Stimulated activated CD8-positive, alpha-beta memory T cell treated with anti-CD3 and anti-CD28 coated beads, Interleukin-4, amount 100 ng/mL, for 48 hours (primary cell): ENCODE measurements at places on chromosomes 7 and 10.

GRCh38 chr10:107686095-107686494, 521.6 kb upstream of the SORCS1 start:
- no peak for DNase-seq

DNA sequence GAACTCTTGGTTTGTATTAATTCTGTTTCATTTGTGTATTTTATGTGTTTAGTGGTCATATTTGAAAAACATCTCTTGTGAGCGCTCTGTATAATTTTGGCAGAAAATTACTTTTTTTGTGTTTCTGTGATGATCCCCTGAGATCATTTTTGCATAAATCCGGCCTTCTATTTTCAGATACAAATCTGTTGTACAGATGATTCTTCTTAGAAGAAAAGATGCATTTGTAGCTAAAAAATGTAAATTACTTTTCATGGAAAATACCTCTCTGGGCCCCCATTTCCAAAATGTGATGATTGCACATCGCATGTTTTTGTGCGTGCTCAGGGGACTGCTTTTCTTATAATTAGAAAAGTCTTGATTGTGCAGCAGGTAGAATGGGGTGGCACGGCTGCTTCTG, 395.4 kb downstream of the LRMDA start:
- no peak for DNase-seq

DNA sequence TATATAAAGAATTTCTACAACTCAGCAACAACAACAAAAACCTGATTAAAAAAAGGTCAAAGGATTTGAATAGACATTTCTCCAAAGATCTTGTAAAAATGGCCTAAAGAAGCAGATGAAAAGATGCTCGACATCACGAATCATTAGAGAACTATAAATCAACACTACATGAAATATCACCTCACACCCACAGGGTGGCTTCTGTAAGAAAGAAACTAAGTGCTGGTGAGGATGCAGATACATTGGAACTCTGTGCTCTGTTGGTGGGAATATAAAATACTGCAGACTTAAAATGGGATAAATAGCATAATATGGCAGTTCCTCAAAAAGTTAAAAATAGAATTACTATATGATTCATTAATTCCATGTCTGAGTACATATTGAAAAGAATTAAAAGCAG, 38.3 kb upstream of the CDCA7L start:
- DNase-seq: no peak

- no peak for DNase-seq
Measured at GRCh38 chr7:98462911-98463633, 62.2 kb upstream of the BAIAP2L1 start.

DNA sequence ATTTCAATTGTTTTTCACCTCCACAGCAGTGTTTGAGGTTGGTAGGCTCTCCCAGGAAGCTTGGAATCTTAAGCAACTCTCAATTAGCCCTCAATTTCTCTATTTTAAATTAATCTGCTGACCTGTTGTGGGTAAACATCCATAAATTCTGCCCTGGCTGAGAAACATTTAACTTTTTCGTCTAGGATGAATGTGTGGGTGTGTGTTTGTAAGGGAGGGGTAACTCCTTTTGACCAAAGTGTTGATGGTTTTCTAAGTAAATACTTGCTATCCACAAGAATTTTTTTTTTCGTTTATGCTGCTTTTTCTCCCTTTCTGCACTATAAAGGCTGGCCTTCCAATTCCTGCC, 973 bp downstream of the PPP3CB start:
- no peak for DNase-seq

DNA sequence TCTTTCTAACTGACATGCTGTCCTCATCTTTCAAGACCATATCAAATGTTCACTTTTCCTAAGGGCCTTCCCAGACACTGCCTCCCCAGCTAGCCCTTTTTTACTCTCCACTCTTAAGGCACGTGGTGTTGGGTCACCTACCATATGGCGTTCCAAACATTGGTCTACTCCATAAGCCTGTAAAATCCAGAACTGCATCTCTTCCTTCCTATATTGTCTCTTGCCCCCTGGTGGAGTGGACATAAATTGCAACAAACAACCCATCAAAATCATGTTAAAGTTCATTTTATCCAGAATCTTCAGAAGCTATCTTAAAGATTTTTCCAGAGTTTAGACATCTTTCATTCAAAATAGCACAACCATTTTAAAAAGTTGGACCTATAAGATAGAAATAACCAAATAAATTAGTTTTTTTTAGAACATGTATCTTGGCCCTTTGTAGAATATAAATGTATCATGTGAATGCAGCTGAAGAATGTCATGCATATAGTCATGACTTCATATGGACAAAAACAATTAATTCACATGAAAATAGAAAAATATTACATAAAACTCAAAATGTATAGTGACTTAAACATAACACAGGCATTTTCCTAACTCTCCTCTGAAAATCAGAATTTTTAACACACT, 180.6 kb upstream of the CHRM2 start:
- no peak for DNase-seq

DNA sequence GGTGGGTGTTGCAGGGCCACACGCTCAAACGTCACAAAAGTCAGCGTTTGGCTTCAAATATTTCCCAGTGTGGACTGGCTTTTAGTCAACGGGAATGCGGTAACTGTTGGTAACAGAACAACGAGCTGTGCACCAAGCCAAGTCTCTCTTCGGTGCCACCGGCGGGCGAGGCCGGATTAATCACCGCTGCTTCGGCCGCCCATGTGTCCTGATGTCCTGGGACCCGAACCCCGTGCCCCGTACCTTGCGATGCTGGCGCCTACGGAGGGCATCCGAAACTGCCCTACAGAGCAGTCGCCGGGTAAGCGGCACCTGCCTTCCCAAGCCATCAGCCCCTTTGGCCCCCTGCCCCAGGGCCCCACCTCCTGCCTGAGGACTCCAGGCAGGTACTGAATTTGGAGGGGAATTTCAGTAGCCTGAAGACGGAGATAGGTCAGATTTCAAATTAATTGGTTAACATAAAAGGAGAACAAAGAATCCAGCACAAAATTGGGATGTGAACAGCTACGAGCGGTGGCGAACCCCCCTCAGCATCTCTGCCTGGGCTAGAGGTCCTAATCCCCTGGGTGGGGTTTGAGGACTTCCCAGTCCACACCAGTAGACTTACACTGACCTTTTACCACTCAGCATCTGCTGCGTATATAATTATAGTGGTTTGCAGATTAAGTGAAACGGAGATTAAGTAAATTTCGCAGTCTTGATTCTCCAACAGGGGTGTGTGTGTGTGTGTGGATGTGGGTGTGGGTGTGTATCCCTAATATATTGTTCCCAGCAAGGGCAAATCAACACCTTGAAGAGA, at the start of gene LRRC72:
LRRC72 (plus strand) TSS at position 84 of the 799 bp plus-strand sequence; CDS start at position 212, 128 bp downstream.
- DNase-seq: no peak

GRCh38 chr10:95896071-95896850, 11.5 kb upstream of the CC2D2B start:
- no peak for DNase-seq

GRCh38 chr10:50375051-50375452, 123.7 kb upstream of the ASAH2 start:
- DNase-seq: no peak

DNA sequence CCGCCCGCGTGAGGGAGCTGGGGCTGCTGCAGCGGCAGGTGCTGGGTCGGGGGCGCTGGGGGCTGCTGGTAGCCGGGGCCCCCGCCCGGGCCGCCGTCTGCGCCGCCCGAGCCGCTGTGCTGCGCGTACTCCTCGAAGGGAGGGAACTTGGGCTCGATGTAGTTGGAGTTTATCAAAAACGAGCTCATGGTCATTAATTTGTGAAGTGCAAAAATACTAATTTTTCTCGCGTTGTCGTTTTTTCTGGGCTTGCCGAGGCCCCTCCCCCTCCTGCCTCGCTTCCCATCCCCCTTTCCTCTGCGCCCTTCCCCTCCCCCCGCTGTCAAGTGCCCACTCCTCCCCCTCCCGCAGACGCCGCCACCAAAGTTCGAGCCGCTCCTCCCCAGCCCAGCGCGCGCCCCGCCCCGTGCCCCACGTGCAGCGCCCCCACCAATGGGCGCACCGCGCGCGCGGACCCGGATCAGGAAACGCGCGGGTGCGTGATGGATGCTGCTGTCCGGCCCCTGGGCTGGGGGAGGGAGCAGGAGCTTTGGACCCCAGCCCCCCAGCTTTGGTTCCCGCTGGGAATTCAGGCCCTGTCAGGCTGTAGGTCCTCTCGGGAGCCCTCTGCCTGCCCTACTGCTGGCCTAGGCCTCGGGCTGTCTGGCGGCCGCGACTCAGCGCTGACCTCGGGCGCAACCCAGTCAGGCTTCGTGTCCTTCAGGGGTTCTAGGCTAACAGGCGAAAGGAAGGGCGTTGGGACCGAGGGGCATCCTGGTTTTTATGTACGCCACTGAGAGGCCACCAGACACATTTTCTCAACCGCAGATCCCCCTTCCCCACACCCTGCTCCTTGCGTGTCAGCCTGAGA, at the start of gene HOXA4:
HOXA4 (minus strand) TSS at position 218 of the 850 bp plus-strand sequence; CDS start at position 194, 24 bp downstream.
- DNase-seq: peak; percentile 74

GRCh38 chr10:62450912-62451610, 76.9 kb downstream of the ZNF365 start:
- DNase-seq: no peak

- DNase-seq: no peak
Measured at GRCh38 chr10:26555719-26556368, 117.7 kb downstream of the APBB1IP start.

DNA sequence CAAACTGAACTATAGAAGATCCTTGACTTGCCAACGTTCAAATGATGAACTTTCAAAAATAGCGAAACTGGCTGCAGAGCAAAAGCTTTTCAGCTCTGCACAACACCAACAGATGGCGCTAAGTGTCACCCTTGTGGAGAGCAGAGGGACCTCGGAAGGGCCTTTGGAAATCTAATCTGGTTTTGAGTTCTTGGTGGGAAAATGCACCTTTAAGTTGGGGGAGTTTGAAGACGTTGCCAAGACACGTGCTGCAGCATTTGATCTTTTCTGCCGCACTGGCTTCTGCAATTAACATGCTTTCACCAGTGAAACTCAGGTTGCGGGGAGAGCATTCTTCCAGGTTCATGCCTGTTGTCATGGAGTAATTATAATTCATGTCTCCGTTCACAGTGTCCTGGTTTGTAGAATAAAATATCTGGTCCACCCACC, 26.3 kb upstream of the WDR11 start:
- peak; percentile 39 for DNase-seq

DNA sequence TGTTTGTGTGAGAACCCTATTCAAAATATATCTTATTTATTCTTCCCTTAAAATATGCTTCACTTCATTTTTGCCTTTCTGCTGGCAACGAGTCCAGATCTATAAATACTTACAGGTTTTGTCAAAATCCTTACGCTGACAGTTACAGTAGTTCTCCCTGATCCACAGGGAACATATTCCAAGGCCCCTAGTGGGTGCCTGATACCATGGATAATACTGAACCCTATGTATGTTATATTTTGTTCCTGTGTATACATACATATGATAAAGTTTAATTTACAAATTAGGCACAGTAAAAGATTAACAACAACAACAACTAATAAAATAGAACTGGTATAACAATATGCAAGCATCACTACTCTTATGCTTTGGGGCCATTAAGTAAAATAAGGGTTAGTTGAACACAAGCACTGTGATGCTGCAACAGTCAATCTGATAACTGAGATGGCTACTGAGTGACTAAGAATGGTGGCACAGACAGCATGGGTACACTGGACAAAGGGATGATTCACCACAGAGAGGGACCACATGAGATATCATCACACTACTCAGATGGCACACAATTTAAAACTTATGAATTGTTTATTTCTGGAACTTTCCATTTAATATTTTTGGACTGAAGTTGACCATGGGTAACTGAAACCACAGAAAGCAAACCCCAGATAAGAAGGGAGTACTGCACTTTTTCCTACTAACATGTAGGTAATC, 29.4 kb upstream of the PCGF5 start:
- no peak for DNase-seq

- DNase-seq: no peak
Measured at GRCh38 chr7:130956417-130957136, 222.6 kb upstream of the KLF14 start.
